CD4-positive, alpha-beta T cell (primary cell): ENCODE measurements at places on chromosomes 13 and 19. TPM values are rescaled to one million over a fixed set of nuclear protein-coding genes. Genes with fewer than 3 reads are reported as not detected.

GRCh38 chr13:74747186-74747955, 613.2 kb upstream of the KLF12 start:
- no peak for DNase-seq

DNA sequence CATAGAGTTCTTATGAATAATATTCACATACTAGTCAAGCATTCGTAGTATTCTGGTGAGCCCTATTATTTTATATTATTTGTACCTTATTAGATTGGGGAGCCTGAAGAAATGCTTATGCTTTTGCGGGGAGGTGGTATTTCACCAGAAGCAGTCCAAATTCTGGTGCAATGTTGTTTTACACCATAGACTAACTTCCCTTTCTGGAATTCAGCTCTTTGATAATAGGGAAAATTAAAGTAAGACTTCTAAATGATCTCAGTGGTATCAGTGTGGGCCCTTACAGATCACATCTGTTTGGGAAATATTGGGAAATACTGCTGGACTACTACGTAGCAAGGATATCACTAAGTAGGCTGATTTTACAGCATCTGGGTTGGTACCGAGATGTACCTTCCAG, 34.2 kb downstream of the KCTD12 start:
- no peak for DNase-seq

- no peak for DNase-seq
Measured at GRCh38 chr13:34241332-34241731, 423.4 kb downstream of the RFC3 start.

GRCh38 chr13:27200413-27201070, 28.9 kb upstream of the USP12 start:
- DNase-seq: no peak

DNA sequence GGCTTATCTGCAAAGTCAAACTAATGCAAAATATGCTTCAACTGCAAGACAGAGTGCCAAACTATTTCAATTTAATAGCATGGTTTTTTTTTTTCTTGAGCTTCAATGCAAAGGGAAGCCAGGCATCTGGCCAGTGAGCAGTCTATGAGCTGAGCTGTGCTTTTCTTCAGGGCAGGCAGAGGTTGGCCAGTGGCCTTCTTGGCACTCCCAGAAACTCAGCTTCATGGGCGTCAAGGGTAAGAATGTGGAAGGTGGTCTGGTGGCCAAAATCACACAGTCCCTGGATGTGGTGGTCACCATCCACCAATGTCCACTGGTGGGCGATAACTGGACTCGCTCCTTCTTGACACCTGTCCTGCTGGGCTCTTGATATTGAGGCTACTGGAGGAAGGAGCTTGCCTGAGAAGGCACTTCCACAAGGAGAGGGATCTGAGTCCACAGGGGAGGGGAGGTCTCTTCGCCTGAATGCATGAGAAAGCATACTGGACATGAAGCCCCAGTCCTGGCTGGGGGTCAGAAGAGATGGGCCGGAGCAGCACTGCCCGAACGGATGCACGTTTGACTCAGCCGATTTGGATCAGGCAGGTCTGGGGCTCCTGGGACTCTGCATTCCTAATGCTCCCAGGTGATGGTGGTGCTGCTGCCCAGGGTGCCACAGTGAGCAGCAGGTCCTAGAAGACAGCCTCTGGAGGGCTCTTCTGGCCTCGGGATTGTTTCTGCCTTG, 17.1 kb downstream of the COL4A2 start:
- DNase-seq: no peak

- DNase-seq: no peak
Measured at GRCh38 chr13:85557691-85558467, 241.3 kb downstream of the SLITRK6 start.

DNA sequence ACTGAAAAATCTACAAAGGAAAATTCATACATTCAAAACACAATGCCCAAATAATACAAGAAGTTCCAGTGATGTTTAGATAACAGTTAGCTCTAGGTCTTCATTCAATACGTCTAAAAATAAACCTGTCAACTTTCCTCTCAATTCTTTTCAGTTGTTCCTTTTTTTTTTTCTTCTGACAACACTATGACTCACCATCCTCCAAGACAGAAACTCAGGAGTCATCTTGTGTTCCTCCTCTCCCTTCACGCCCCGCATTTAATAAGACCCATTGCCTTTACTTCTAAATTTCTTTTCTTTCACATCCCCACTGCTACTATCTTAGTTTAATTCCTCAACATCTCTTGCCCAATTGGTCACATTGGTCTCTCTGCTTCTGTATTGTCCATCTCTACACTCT, 759.9 kb downstream of the GPC5 start:
- no peak for DNase-seq

DNA sequence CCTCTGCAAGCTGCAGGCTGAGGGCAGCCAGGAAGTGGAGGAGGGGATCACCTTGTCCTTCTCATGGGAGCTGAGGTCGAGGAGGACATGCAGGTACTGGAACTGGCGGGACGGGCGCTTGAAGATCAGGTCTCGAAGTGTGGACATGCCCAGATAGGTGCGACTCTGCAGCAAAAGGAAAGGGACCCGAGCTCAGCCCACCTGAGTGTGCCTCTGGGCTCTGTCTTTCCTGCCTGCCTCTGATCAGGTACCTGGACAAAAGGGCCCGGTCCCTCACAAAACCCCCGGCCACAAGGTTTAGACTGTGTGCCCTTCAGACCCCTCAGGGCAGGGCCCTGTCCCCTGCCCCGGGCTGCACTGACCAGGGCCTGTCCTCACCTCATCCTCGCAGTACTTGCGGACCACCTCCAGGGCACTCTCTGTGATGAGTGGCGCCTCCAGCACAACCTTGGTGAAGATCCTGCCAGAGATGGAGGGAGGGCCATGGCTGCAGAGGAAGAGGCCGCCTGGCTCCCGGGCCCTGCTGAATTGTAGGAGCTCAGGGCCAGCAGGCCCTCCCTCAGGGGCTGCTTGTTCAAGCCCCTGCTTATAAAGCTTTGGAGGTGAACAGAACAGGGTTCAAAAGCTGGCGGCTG, 12.5 kb upstream of the RSPH6A start:
- DNase-seq: no peak

DNA sequence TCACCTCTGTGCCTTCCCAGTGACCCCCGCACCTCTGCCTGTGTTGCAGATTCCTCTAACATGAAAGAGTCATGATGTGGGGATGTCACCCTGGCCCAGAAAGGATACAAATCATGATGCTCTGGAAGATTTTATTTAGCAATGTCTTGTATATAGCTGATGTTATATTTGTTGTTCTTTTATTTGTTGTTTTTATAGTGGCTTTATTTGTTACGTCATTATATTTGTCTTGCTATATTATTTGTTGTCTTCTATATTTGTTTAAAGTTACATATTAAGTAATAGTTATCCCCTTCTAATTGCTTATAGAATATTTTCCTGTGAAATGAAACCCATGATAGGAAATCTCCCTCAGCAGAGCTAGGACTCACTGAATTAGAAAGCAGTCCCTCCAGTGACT, 1149.2 kb downstream of the UQCRFS1 start:
- no peak for DNase-seq

CBLC gene
- total RNA-seq: not detected

GRCh38 chr13:76853481-76853880, 32.7 kb downstream of the KCTD12 start:
- DNase-seq: no peak

DNA sequence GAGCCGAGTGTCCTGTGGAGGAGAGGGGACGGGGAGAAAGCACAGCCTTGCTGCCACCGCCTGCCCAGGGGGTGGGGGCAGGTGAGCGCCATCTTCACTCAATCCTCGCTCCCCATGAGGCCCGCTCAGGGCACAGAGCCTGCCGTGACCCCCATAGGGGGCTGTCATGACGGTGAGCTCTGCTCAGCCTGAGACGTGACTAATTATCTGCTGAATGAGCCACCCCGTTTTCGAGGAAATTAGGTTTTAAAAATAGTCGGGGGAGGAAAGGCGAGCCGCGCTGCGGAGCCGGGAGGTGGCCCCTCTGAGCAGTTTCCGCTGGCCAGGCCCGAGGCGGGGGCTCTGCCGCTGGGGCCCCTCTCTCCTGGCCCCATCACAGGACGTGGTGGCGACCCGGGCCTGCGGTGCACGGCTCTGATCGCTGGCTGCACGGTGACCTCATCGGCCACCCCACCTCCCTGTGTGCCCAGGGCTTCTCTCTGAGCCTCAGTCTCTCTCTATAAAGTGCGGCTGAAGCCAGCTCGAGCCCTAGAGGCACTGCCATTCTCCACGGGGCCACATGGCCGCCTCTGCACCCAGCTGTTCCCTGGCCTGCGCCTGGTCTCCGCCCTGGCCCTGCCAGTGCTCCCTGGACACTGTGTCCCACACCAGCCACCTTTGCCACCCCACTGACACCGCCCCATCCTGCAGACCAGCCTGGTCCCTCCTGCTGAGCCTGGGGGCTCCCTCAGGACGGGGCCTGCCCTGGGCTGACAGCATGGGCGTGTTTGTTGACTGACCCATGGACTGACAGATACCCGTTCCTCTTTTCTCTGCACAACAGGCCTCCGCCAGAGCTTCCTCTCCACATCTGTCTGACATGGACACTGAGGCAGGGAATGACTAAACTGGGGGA, 28.3 kb downstream of the PIP5K1C start:
- no peak for DNase-seq

DNA sequence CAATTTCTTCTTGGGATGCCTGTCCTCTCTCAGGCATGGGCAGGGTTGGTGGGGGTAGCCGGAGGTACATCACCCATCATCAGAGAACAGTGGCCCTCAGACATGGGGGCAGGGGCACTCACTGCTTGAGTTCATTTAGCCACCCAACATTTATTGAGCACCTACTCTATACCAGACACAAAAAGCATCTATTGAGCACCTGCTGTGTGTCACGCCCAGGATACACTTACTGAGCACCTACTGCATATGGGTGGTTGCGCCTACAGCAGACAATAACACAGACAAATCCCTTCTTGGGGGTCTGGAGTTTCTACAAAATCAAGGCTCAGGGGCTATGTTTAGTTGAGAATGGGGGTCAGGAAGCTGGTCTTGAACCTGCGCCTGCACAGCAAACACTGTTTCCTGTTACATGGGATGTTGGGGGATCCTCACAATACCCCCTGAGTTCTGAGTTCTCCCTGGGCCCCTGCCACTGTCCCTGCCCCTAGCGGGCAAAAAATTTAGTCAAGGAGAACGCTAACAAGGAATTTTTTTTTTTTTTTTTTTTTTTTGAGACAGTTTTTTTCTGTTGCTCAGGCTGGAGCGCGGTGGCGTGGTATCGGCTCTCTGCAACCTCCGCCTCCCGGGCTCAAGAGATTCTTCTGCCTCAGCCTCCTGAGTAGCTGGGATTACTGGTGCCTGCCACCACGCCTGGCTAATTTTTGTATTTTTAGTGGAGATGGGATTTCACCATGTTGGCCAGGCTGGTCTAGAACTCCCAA, 11.6 kb downstream of the RCN3 start:
- no peak for DNase-seq

MTUS2 gene
- 0.81 TPM for total RNA-seq

DNA sequence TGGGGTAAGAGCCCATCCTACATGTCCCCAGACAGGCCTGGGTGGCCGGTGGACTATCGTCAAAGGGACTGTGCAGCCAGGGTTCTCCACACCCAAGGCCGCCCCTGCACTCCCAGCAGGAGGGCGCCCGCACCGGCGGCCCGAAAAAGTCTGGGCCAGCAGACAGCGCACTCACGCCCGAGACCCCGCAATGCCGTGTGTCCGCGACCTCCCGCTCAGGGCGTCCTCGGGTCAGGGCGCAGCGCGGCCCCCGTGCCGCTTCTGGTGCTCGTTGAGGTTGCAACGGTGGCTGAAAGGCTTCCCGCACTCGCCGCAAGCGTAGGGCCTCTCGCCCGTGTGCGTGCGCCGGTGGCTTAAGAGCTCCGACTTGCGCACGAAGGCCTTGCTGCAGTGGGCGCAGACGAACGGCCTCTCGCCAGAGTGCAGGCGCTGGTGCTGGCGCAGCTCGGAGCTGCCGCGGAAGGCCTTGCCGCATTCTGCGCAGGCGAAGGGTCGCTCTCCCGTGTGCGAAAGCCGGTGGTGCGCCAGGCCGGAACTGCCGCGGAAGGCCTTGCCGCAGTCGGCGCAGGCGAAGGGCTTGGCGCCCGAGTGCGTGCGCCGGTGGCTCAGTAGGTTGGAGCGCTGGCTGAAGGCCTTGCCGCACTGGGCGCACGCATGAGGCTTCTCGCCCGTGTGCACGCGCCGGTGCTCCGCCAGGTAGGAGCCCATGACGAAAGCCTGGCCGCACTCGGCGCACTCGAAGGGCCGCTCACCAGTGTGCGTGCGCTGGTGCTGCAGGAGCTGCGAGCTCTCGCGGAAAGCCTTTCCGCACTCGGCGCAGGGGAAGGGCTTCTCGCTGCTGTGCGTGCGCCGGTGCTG, 2.8 kb upstream of the A1BG start:
- peak; percentile 51 for DNase-seq

DNA sequence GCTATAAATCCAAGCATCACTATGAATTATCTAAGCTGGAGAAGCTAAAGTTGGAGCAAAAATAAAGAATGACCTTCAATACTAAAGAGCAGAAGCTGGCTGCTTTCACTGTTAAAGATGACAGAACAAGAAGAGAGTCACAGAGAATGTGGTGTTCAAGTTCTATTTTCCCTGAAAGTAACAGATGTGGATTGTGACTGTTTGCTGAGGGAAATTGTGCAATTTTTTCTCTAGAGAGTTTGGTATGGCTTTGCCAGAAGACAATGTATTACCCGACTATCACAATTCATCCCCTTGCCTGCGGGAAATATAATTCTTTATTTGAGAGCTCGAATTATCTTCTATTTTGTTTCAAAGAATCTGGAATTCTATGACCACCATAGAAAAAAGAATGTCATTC, 83.1 kb downstream of the TNFSF13B start:
- no peak for DNase-seq

DNA sequence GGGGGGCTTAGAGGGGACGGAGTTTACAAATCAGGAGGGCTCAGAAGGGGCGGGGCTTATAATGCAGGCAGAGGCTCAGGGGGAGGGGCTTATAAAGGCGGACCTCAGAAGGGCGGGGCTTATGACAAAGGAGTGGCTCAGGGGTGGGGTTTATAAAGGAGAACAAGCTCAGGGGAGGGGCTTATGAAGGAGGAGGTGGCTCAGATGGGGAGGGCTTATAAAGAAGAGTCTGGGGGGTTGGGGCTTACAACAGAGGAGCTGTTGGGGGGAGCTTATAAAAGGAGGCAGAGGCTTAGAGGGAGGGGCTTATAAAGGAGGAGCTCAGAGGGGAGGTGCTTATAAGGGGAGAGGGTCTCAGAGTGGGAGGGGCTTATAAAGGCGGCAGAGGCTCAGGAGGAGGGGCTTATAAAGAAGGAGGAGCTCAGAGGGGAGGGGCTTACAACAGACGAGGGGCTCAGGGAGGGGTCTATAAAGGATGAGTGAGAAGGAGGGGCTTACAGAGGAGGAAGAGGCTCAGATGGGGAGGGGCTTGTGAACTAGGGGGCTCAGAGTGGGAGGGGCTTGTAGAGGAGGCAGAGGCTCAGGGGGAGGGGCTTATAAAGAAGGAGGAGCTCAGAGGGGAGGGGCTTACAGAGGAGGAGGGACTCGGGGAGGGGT, 1.0 kb downstream of the SMIM24 start:
- peak; percentile 51 for DNase-seq

DNA sequence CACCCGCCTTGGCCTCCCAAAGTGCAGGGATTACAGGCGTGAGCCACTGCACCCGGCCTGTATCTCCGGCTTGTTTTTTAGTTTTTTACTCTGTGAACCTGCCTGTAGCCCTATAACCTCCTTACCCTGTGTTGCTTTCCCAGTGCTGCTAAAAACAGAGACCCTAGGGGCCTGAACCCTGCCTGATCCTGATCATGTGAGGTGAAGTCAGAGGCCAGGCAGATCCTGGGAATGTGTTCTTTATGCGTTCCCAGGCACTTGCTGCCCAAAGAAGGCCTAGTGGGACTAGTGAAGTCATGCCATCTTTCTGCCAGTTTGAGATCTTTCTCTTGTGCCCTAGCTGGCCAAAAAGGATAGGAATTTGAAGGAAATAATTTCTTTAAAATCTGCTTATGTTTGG, 4.6 kb downstream of the UBA2 start:
- no peak for DNase-seq

REEP6 gene
- 2.8 TPM for total RNA-seq

CCDC194 gene
- total RNA-seq: not detected
